ENCODE measurements at places on chromosomes 3 and 15.

- DNase-seq, result no peak
Observed at GRCh38 chr3:127135241-127136023, 57.5 kb upstream of the PRR23E start.

DNA sequence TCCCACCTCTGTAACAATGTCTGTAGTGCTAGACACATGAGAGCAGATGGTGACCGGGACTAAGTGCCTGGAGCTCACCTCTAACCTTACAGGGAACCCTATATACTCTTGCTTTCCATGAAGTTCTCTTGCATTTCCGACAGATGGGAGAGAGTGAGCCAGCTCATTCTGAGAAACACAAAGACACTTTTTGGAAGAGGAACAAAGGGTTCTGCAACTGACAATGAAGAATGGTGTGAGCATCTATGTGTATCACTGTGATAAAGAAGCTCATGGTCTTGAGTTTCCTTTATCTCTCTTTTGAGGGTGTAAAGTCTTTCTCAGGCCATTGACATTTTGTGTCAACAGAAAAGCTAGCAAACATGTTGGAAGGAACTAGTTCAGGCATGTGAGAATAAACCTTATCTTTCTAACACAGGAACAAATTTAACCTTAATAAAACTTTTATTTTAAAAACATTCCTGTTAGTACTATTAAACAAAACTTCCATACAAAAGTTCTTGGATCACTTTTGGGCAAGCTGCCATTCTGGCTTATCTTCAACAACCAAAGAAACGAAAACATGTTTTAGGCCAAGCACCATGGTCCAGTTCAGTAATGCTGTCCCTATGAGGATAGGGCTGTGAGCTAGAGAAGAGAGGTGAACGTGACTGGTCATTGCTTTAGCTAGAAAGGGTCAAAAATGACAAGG, 142.7 kb downstream of the THRB start:
- DNase-seq, result no peak

GRCh38 chr3:129829640-129830039, 63.9 kb downstream of the TMCC1 start:
- no peak for DNase-seq

DNA sequence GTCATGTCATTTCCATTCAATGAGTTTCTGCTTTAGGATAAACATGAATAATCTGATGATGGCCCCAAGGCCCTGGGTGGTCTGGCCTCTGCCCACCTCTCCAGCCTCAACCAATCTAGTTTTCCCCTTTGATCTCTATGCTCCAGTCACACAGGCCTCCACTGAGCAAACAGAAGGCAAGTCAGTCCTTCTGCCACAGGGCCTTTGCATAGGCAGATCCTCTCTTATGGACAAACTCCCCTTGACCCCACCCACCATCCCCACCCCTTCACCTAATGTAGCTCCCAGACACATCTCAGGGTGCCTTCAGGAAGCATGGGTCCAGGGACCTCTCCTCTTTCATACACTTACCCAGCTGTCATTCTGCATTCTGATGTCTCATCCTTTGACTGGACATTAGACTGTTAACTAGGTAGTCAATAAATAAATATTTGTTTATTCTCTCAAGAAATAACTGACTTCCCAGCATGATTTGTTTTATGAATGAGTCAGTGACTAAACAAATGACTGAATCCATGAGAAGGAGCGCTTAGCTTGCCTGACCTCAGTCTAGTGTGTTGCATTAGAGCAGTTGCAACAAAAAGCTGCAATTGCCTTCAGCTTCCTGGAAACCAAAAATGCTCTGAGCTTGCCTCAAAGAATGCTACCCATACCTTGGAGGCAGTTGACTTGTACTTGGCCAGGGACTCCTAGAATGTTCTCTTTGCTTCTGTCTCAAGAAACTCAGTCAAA, 386.6 kb upstream of the WNT5A start:
- no peak for DNase-seq

GRCh38 chr3:195170496-195170895, 100.5 kb downstream of the XXYLT1 start:
- DNase-seq, result no peak

DNA sequence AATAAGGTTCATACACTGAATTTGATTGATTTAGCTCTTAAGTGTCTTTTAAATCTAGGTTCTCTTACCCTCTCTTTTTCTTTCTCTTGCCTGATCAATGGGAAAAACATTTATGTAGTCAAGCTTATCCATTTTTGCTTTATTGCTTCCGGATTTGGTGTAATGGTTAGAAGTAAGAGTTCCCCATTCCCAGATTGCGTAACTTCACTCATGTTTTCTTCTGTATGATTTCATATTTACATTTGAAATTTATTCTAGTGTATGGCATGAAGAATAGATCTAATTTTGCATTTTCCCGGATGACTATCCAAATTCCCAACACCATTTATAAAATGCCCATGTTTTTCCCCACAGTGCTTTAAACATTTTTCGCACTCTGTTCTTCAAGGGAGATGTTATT, 27.9 kb upstream of the SV2B start:
- no peak for DNase-seq

GRCh38 chr3:37907906-37908305, 46.2 kb downstream of the CTDSPL start:
- DNase-seq, result no peak

- no peak for DNase-seq
Observed at GRCh38 chr3:169953462-169954141, 13.0 kb upstream of the SEC62 start.

- DNase-seq, result no peak
Observed at GRCh38 chr15:54722342-54722986, 474.3 kb downstream of the RSL24D1 start.

DNA sequence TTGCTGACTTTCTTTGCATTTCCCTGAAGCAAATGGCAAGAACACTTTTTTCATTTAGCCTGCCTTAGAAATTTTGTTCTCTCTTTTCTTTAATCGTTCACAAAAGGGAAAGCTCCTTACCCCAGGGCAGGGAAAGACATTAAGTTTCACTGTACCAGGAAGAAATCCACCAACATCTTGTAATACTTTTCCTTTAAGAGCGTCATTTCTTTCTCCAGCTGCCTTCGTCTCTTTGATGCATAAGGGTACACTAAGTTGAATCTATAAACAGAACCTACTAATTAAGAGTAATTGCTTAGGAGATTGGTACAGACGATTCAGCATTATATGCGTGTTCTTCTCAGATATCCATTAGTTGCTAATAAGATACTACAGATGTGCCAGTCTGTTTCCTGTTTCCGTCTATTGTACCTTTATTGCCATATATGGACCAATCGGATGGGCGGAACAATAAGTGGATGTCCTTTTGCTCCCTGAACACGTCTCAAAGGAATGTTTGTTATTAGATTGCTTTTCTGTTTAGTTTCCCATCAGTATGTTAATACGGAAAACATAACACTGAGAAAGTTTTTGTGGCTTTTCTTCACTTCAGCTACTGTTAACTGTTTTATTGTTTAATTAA, 276.7 kb upstream of the RARB start:
- DNase-seq, result no peak

DNA sequence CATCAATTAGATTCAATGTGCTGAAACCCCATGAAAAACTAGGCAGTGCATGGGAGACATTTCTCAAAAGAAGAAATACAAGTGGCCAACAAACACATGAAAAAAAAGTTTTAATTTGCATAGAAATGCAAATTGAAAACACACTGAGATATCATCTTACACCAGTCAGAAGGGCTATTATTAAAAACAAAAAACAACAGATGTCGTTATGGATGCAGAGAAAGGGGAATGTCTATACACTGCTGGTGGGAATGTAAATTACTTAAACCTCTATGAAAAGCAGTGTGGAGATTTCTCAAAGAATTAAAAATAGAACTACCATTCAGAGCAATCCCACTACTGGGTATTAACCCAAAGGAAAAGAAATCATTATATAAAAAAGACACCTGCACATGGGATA, 98.7 kb downstream of the CCNL1 start:
- DNase-seq, result no peak

GRCh38 chr3:72629191-72629631, 219.0 kb downstream of the SHQ1 start:
- no peak for DNase-seq

DNA sequence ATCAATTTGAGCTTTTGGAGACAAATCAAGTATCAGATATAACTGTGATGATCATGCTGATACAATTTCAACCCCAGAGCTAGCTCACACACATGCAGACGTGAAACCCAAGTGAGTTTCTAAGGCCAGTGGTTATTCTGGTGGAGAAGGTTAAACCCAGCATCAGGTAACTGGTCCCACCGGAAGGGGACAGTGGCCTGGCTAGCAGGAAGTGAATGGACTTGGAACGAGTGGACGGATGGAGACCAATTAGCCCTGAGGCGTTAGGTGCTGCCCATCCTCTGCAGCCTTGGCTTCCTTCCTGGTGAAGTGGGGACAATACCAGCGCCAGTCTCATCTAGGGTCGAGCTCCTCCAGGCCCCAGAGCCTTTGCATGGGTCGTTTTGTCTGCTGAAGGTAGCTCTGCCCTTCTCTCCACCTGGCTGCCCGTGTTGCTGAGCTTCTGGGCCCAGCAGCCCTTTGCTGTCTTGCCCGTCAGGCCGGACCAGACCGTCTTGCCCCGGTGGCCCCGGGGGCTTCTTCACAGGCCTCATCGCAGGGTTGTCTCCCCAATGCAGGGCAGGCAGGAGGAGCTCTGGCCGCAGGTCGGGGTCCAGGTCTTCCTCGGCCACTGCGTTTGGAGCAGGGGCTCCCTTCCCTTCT, 915 bp upstream of the KCTD6 start:
- DNase-seq, result peak; percentile 90

- DNase-seq, result no peak
Observed at GRCh38 chr3:8413337-8413926, 88.2 kb upstream of the LMCD1 start.

- no peak for DNase-seq
Observed at GRCh38 chr3:55294557-55294956, 192.5 kb downstream of the WNT5A start.

- no peak for DNase-seq
Observed at GRCh38 chr3:152060701-152061100, 187.3 kb downstream of the SUCNR1 start.

- DNase-seq, result no peak
Observed at GRCh38 chr15:36584511-36584910, 5.1 kb downstream of the CDIN1 start.

DNA sequence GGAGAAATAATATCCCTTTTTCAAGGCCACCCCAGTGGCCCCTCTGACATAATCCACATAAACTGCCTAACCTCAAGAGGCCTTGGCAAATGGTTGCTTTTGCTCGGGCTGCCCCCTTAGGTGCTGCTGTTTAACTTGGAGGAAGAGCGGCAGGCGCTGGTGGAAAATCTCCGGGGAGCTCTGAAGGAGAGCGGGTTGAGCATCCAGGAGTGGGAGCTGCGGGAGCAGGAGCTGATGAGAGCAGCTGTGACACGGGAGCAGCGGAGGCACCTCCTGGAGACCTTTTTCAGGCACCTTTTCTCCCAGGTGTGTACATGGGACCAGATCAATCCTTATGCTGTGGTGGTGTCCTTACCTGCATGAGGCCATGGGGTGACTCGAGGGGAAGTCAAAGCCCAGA, 15.0 kb downstream of the DUOX1 start:
- DNase-seq, result peak; percentile 49

GRCh38 chr3:45075821-45076625, 49.9 kb downstream of the CLEC3B start:
- no peak for DNase-seq

GRCh38 chr3:42072831-42073301, 18.3 kb upstream of the TRAK1 start:
- no peak for DNase-seq

DNA sequence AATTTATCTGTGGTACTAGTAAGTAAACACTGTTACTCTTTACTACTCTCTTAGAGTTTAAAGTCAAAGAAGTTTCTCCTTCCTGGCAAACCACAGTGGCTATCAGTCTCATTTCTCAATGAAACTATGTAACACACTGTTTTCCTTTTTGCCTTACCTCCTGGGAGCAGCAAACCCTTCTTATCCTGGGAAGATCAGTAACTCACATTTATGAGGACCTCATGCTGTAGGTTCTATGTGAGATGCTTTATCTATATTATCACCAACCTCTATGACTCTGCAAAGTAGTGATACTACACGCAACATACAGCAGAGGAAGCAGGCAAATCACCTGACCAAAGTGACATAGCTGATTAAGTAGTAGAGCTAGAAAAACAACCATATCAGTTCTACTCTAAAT, 35.3 kb downstream of the PBRM1 start:
- DNase-seq, result no peak

- no peak for DNase-seq
Observed at GRCh38 chr3:131975047-131975446, 59.8 kb downstream of the CPNE4 start.
